Naive B cell (primary cell): ENCODE measurements at places on chromosomes 5 and 9.
A peak's percentile ranks its signal among the peaks of the same experiment; 100 is the strongest.

GRCh38 chr9:81599837-81600236 lies 89.5 kb downstream of the TLE1 start:
- DNase-seq, result no peak

GRCh38 chr5:169223595-169223953 lies 77.4 kb downstream of the SLIT3 start:
- DNase-seq, result no peak

GRCh38 chr5:6827526-6828219 lies 114.4 kb downstream of the TENT4A start:
- peak; percentile 6 for DNase-seq

DNA sequence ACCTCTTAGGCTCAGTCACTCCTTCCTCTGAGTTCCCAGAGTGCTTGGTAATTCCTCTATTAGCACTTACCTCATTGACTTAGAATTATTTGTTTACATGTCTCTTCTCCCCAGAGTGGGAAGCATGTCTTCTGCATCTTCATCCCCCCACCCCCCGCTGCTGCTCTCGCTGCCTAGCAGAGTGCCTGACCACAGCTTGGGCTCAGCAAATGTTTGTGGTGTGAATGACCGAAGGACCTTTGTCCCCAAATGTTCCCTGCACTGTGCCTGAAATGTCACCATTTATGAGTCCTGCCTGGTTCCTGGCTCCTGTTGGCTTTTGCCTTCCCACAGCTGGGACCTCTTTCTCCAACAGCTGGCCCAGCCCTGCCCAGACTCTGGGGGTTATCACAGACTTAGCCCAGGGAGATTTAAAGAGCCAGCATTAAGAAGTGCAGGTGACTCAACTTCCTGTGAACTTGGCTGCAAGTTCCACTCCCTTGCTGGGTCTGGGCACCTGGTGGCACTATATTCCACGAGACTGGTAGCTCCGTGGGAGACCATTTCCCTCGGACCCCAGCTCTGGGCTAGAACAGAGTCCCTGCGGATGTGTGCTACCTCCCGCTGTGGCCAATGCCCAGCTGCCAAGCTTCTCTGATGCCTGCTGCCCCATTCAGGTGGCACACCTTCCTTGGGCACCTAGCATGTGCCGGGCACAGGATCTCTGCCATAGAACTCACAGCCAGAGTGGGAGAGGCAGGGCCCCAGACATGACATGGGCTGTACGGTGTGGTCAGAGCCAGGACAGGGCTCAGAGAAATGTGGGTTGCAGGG lies 1.8 kb upstream of the HMCN2 start:
- no peak for DNase-seq

DNA sequence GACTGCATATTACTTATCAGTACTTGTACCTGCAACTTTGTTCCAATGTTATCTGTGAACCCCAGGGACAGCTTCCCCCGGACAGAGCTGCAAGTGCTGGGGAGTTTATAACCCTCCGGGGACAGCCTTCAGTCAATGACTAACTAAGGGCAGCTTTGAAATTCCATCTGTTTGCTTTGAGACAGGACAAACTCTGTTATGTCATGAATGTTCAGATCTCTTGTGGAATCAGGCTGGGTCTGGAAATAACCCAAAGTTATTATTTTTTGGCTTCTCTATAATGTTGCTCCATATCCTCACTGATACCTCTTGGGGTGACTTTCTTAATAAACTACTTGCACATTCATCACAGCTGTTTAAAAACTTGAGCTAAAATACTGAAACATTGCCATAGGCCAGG lies 617.5 kb upstream of the TLE4 start:
- DNase-seq, result no peak

- no peak for DNase-seq
Measured at GRCh38 chr5:153636670-153637451, 146.4 kb downstream of the GRIA1 start.
